ENCODE measurements at places on chromosomes 12 and 14.

DNA sequence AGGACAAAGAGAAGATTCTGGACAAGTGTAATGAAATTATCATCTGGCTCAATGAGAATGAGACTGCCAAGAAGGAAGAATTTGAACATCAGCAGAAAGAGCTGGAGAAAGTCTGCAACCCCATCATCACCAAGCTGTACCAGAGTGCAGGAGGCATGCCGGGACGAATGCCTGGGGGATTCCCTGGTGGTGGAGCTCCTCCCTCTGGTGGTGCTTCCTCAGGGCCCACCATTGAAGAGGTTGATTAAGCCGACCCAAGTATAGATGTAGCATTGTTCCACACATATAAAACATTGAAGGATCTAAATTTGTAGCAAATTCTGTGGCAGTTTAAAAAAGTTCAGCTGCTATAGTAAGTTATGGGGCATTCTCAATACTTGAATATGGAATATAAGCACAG is 174.3 kb upstream of the CCND2 start:
- DNase-seq: no peak

- DNase-seq: no peak
Observed at GRCh38 chr12:27555925-27556778, 32.1 kb downstream of the PPFIBP1 start.

GRCh38 chr14:86055512-86056075 is 525.6 kb downstream of the FLRT2 start:
- DNase-seq: no peak

GRCh38 chr12:72502546-72502945 is 230.4 kb downstream of the TRHDE start:
- no peak for DNase-seq
